ENCODE measurements at places on chromosomes 4 and X.

- DNase-seq, result no peak
Observed at GRCh38 chr4:112517911-112518310, 1.9 kb upstream of the NEUROG2 start.

- no peak for DNase-seq
Observed at GRCh38 chr4:2339458-2340271, 77.8 kb upstream of the MXD4 start.

- DNase-seq, result no peak
Observed at GRCh38 chr4:98987720-98988119, 7.8 kb upstream of the METAP1 start.

- DNase-seq, result no peak
Observed at GRCh38 chr4:165450871-165451270, 72.1 kb downstream of the CPE start.

- peak; percentile 51 for DNase-seq
Observed at GRCh38 chrX:26788402-26788998, 572.5 kb downstream of the MAGEB5 start.

Measured in amniotic epithelial cell (primary cell).